ENCODE measurements at places on chromosomes 1 and 21. TPM values are rescaled to one million over a fixed set of nuclear protein-coding genes. Genes with fewer than 3 reads are reported as not detected.

The C1QA gene
- not detected for total RNA-seq

The ZYG11A gene
- total RNA-seq, result 0.20 TPM

DNA sequence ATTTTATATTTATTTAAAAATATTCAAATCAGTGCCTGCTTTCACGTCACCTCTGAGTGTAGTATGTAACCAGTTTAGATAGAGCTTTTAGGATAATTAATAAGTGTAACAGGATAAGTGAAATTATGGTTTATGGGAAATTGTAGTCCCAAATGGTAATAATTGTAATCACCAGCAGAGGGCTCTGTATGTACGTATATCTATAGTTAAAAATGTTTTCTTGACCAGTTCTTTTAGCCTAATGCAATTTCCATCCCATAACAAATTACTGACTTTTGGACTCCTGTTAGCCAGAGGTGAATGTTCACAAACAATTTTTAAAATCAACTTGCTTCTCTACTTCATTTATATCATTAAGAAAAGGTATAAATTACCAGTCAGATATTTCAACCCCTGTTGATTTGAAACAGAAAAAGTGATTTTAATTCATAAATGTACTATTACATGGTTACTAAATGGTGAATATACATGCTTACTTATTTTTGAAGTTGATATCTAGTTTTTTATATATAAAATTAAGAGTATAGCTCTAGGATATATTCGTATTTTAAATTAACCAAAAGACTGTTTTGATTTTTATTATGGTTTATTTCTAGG, 25.3 kb downstream of the SLC30A7 start:
- no peak for DNase-seq

- no peak for DNase-seq
Observed at GRCh38 chr1:2313651-2314261, 77.6 kb downstream of the MORN1 start.

GRCh38 chr21:26717146-26717739, 128.0 kb downstream of the ADAMTS1 start:
- DNase-seq, result no peak

Data from T-helper 17 cell (primary cell).